ENCODE measurements at places on chromosomes 7 and 10. TPM values are rescaled to one million over a fixed set of nuclear protein-coding genes. Genes with fewer than 3 reads are reported as not detected.

The HGF gene
- total RNA-seq: not detected

The CLDN3 gene
- not detected for total RNA-seq

- DNase-seq: no peak
Observed at GRCh38 chr7:139046143-139046542, 10.3 kb upstream of the ZC3HAV1L start.

The SFRP5 gene
- total RNA-seq: not detected

DNA sequence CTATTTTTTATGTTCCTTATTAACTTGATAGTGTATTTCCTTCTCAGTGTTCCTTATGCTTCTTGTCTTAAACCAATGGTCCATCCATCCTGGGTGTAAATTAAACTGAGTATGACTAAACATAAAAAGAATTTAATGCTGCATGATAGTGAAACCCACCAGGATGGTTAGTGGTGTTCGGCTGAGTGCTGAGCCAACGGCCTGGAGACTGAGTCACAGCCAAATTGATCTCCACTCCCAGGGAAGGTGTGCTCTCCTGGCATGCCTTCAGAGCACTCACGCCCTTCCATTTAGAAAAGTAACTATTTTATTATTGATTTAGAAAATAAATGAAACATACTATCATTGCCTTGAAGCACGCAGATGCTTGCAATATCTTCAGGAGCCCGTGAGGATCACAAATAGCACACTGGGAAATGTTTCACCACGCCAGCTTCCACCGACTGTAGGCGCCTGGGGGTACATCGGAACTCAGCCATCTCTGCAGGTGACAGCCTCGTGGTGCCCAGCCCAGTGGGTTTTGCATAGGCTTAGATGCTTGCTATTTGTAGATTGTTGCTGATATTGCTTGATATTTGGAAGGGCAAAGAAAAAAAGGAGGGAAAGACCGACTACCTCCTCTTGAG is 40.0 kb upstream of the LOXL4 start:
- DNase-seq: no peak

The ASAH2 gene
- 7.4 TPM for total RNA-seq

DNA sequence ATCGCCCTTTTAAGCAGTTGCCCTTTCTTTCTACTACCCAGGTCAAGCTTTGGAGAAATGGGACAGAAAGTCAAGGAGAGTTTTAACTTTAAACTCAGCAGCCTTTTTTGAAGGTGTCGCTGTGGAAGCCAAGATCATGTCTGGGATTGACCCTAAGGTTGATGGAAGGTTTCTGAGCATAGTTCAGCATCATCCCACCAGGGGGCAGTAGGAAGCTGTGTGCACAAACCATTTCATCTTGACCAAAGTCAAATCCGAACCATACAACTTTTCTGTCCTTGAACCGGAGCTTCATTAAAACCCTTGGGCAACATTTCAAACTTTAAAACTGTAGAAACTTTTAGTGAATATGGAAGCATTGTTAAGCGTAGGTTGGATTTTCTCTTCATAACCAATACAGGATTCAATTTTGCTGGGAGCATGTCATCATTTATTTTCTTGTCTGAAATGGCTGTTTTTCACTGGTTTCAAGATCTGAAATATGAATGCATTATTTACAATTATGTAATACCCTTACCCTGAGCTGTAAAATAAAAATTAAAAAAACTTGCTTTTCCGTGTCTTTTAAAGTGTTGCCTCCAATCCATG is 214.4 kb upstream of the KIAA1217 start:
- peak; percentile 75 for DNase-seq

DNA sequence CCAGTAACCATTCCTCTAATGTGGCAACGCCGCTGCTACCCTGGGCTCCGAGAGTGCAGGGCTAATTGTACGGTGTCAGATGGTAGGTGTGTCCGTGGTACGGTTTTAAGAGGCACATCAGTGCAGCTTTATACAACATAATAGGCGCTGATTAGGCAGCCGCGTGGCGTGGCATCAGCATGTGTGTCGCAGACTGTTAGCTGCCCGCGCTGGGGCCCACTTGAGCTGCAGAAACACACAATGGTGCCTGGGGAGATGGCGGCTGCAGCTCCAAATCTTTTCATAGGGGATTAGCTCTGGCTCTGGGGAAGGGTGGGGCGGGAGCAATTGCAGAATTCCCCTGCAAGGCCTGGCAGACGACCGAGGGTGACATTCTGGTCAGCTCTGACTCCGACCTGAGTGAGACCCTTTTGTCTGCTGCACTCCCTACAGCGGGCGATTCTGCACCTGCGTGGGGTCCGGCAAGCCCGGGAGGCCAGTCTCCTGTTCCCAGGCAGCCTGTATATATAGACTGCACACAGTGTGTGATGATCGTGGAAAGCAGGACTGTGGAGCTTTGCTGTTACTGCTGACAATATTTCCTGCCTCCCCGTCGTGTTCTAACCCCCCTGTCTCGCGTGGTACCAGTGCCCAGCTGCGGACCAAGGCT is 722.7 kb upstream of the CELF2 start:
- no peak for DNase-seq

DNA sequence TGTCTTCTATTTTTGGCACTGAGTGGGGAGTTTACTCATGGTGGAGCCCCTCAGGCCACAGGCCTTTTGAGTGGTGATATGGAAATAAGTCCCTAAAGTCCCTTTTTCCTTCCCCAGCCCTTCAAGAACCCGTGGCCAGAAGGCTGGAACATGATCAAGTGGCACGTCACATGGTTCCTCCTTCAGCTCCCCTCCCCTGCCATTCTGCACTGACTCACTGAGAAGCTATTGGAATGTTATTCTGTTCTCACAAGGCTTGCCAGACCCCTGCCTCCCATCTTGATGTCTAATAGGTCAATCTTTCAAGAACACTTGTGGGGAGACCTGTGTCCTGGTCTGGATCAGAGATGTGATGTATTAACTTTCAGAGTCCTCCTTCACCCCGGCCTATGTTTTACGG is 279.8 kb downstream of the SEC23IP start:
- DNase-seq: peak; percentile 4

DNA sequence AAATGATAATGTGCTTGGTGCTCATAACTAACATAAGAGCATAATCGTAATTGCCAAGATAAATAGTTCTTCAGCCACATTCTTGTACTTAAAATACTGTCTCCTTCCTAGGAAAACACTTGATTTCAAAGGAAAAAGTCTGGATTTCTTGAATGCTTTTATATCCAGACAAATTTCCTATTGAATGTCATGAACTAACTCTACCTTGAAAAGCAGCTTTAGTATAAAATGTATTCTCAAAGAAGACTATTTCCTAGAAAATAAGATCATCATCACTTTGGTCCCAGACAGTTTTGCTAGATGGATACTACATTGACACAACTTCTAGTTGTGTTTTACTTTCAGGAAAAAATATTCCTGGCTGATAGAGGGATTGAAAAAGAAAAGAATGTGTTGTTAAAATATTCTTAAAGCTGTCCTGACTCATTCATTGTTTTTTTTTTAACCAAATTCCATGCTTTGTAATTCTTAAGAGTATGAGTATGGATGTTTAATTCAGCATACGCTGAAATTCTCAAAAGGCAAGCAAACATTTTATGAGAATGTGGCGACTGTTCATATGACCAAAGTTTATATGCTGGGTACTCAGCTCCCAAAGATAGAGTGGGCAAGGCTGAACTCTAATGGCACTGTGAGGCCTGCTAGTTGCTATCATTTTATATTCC is 106.1 kb downstream of the PPP1R3A start:
- DNase-seq: no peak

- DNase-seq: no peak
Observed at GRCh38 chr7:149002604-149003003, 25.7 kb downstream of the PDIA4 start.

DNA sequence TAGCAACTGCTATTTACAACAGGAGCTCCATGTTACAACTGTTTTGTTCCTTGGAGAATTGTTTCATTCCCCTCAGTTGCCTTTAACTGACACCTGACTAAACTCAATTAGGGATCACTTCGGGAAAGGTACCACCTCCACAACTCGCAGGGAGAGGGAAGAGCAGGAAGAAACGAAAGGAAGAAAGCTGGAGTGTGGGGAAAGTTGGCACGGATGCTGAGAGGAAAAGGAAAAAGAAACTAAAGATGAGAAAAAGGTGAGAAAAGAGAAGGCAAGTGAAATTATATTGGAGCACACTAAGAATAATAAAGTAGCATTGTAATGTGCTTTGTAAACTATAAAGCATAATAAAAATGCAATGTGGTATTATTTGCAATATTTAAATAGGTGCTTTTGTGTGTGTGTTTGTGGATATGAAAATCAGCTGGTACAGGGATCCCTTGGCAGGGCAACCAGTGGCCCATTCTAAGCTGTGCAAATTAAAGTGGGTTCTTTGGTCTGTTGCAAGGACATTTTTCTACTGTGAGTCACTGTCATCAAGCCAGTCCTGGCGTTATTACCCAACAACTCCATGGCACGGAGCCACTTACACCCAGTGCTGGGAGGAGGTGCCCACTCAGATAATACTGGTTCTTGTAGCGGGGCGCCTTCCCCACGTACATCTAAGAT is 45.9 kb downstream of the HIPK2 start:
- peak; percentile 98 for DNase-seq

The CLRN3 gene
- total RNA-seq: not detected
